ENCODE measurements at places on chromosomes 2 and 18.

DNA sequence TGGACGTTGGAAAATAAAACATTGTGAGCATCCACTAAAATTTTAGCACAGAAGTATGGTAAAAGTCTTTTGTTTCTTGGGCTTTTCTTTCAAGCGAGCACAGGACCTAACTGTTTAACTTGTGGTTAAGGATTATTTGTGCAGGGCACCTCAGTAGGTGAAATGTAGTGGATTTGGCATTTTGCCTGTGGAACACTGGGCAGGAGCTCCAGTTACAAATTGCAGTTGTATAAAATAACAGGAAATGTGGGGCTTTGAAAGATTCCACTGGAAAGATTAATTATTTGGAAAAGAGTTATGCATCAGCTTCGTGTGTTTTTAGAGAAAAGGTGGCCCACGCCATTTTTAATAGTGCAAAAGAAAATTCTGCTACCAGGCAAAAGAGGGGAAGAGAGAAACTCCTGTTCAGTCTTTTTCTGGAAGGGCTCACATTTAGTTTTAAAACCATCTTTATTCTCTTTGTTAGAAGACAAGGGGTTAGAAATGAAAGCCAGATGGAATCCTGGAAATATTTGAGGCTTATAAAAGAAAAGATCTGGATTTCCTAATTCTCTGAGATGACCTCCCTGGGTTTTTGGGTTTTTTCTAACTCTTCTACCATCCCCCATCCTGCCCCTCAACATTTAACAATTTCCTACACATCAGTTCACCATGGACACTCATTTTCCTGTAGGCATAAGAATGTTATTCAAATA is 144.3 kb upstream of the SERTAD2 start:
- H3K36me3 ChIP-seq: no peaks in the 10 kb centered on the region
- H3K4me3 ChIP-seq: no peak overlapping the region
- H3K4me1 ChIP-seq: peaks cover 15% of the 10 kb centered on the region
- H3K27me3 ChIP-seq: no peaks in the 10 kb centered on the region

GRCh38 chr2:69902213-69902922 is 8.6 kb downstream of the SNRNP27 start:
- H3K27me3 ChIP-seq: no peaks in the 10 kb centered on the region
- H3K36me3 ChIP-seq: peaks cover 42% of the 10 kb centered on the region
- no peaks in the 10 kb centered on the region for H3K4me1 ChIP-seq
- DNase-seq: no peak

- H3K4me3 ChIP-seq: no peak overlapping the region
- no peaks in the 10 kb centered on the region for H3K4me1 ChIP-seq
- DNase-seq: no peak
- H3K36me3 ChIP-seq: no peaks in the 10 kb centered on the region
- H3K27ac ChIP-seq: no peak overlapping the region
Measured at GRCh38 chr2:202704248-202704647, 69.5 kb downstream of the FAM117B start.

DNA sequence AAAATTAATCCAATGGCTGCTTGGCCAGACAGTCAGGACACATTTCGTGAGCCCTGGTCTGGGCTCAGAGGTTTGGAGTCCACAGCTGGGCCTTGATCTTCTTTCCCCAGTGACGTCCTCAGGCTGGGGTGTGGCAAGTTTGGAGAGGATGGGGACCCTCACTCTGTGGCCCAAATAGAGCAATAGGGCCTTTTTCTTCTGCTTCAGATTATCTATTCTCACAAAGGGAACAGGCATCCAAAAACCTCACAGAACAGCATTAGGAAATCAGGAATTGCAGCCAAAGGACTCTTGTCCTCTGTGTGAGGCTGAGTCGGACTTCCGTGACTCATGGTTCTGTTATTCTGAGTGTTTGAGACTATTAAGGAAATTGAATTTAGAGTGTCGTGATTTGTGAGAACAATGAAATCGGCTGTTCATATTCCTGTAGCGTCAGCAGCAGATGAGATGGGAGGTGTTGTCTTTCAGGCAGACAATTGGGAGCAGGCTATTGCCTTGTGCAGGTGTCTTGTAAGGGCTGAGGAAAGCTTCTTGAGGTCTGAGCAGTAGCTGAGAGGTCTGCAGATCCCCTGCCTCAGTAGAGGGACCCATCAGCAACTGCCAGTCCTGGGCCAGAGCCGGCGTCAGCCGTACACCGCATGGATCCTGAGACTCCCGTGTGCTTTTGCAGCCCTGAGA is 113.8 kb downstream of the SH3RF3 start:
- H3K4me1 ChIP-seq: peaks cover 100% of the 10 kb centered on the region
- no peaks in the 10 kb centered on the region for H3K36me3 ChIP-seq
- no peaks in the 10 kb centered on the region for H3K27me3 ChIP-seq
- H3K4me3 ChIP-seq: peak overlapping the region; percentile 56

GRCh38 chr2:239927424-239927981 is 97.6 kb downstream of the NDUFA10 start:
- no peak overlapping the region for H3K27ac ChIP-seq
- no peaks in the 10 kb centered on the region for H3K36me3 ChIP-seq
- peak overlapping the region; percentile 20 for H3K4me3 ChIP-seq
- H3K4me1 ChIP-seq: no peaks in the 10 kb centered on the region
- no peak for DNase-seq

DNA sequence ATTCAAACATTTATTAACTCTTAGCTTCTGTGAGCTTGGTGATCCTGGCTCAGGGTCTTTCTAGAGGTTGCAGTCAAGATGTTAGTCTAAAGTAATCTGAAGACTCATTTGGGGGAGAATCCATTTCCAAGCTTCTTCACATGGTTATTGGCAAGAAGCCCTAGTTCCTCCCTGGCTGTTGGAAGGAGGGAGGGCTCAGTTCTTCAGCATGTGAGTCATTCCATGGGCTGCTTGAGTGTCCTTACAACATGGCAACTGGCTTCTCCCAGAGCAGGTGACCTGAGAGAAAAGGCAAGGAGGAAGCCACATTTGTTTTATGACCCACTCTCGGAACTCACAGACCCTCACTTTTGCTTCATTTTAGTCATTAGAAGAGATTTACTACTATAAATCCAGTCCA is 10.6 kb upstream of the C2orf74 start:
- no peak overlapping the region for H3K27ac ChIP-seq
- no peaks in the 10 kb centered on the region for H3K4me1 ChIP-seq
- H3K27me3 ChIP-seq: no peaks in the 10 kb centered on the region
- DNase-seq: no peak
- no peak overlapping the region for H3K4me3 ChIP-seq
- peaks cover 6% of the 10 kb centered on the region for H3K36me3 ChIP-seq

DNA sequence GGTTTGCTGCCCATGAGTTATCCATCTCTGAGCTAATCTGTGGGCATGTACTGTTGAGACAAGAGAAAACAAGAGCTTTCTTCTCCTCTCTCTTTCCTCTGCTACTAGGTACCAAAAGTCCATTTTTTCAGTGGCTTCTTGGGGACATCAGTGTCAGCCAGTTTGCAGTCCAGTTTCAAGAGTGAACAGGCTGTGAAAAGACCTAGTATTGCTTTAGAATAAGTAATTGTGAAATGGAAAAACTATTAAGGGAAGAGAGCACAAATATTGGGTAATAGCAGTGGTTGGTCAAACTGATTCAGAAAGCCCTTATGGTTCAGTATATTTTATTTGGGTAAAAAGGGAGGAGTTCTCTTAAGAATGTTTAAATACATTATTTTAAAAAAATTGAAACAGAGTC is 33.0 kb upstream of the MEP1B start:
- no peaks in the 10 kb centered on the region for H3K36me3 ChIP-seq
- DNase-seq: no peak
- no peak overlapping the region for H3K4me3 ChIP-seq
- H3K27ac ChIP-seq: no peak overlapping the region
- H3K4me1 ChIP-seq: peaks cover 6% of the 10 kb centered on the region

DNA sequence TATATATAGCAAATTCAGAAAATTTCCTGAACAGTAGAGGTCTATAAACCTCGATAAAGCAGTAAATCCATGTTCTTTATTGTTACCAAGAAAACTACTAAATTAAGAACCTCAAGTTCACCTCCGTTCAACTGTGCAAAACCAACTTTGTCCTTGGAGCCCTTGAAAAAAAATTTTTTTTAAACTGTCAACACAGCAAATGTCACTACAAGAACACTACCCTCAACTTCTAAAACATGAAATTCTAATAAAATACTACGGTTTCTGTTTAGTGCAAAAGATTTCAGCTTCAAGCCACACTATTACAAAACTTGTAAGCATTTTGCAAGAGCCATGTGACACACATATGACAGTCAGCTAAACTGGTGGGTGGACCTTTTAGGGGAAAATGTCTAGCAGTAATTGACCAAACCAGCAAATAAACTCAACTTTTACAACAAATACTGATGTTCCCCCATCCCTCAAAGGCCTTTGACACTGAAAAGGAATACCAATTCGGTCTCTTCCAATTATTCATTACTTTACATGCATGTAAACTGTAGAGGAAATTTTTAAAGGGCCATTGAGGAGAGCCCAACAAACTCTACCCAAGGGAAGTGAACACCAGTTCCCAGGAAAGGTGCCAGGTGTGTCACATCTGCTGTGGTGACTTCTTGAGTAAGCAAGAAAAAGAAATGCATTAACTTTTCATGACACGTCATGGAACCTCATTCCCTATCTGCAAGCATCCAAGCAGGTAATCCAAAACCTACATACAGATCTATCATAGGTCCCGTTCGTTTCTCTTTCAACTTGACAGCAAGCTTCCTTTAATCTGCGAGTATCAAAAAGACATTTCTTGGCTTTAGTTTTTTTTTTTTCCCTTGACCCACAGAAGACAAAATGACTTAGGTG is 1.4 kb downstream of the RAB1A start:
- DNase-seq: no peak
- peak overlapping the region; percentile 98 for H3K27ac ChIP-seq
- H3K27me3 ChIP-seq: no peaks in the 10 kb centered on the region
- peak overlapping the region; percentile 91 for H3K4me3 ChIP-seq

GRCh38 chr2:109701362-109701761 is 87.2 kb downstream of the SOWAHC start:
- H3K4me1 ChIP-seq: peaks cover 12% of the 10 kb centered on the region
- no peak overlapping the region for H3K27ac ChIP-seq
- DNase-seq: no peak
- no peak overlapping the region for H3K4me3 ChIP-seq

GRCh38 chr2:149828520-149829210 is 241.1 kb upstream of the MMADHC start:
- no peaks in the 10 kb centered on the region for H3K36me3 ChIP-seq
- no peaks in the 10 kb centered on the region for H3K4me1 ChIP-seq
- DNase-seq: no peak
- H3K27ac ChIP-seq: no peak overlapping the region
- H3K27me3 ChIP-seq: no peaks in the 10 kb centered on the region
- H3K4me3 ChIP-seq: no peak overlapping the region

- no peaks in the 10 kb centered on the region for H3K4me1 ChIP-seq
- no peak for DNase-seq
- H3K27ac ChIP-seq: no peak overlapping the region
- no peaks in the 10 kb centered on the region for H3K36me3 ChIP-seq
- H3K27me3 ChIP-seq: no peaks in the 10 kb centered on the region
Measured at GRCh38 chr2:57515366-57515765, 531.2 kb upstream of the VRK2 start.

DNA sequence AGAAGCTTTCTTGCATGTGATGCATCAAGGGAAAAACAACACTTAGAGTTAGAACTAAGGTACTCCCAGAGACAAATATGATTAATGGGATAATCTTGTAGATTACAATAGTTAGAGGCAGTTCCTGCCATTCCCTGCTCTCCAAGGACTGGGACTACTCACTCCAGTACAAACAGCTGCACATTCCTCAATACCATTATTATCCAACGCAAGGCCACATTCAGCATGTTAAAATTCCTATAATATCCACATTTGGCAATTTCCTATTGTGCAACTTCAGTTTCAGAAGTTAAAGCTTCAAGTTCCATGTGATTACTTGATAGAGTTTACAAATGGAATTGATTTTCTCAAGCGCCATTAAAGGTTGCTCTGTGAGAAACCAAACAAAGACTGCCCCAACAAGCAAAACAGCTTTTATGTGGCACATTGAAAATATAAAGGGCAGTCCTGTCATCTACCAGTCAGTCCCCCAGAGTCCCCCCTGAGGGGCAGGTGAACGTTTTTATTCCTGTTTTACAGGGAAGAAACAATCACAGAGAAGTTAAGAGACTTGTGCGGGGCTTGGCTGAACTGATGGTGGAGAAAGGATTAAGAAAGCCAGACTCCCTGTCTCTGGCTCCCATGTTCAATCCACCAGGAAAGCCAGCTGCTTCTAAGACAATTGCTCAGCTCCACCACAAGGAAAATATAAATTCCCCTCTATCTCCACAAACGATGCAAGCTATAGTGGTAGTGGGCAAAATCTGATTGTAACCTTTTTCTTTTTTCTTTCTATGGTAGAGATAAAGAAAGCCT is 72.6 kb downstream of the TXNL1 start:
- H3K27me3 ChIP-seq: no peaks in the 10 kb centered on the region
- no peak for DNase-seq
- no peaks in the 10 kb centered on the region for H3K36me3 ChIP-seq
- no peaks in the 10 kb centered on the region for H3K4me1 ChIP-seq
- H3K27ac ChIP-seq: no peak overlapping the region
- H3K4me3 ChIP-seq: no peak overlapping the region

DNA sequence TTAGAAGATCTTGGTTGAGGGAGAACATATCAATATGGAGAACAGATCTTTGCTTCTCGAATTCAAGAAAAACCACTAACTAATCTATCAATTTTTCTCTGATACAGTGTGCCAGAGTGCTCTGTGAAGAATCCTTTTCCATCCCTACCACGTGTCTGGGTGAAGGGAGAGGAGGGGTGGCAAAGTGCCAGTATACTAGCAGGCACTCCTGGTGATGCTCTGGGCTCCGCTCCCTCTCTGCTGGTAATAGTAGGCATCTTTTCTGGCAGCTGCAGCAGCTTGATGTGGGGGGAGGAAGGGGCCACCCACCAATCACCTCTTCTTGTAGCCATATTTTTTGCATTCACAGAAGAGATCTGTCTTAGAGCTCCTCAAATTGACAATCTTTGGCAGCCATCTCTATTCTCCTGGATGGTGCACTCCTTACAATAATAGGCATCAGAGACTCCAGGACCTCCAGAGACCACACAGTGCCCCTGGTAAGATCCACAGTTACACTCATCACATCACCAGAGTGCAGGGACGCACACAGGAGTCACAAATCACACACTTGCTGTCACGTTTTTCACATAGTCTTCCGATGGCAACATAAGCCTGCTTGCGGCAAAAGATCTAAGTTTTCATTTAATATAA is 15.7 kb downstream of the STK39 start:
- no peak overlapping the region for H3K27ac ChIP-seq
- no peaks in the 10 kb centered on the region for H3K27me3 ChIP-seq
- no peak overlapping the region for H3K4me3 ChIP-seq
- H3K36me3 ChIP-seq: no peaks in the 10 kb centered on the region
- H3K4me1 ChIP-seq: peaks cover 9% of the 10 kb centered on the region

GRCh38 chr2:8593243-8593642 is 88.6 kb upstream of the ID2 start:
- DNase-seq: no peak
- no peak overlapping the region for H3K27ac ChIP-seq
- H3K4me1 ChIP-seq: peaks cover 14% of the 10 kb centered on the region
- H3K27me3 ChIP-seq: no peaks in the 10 kb centered on the region

- H3K27me3 ChIP-seq: no peaks in the 10 kb centered on the region
- no peaks in the 10 kb centered on the region for H3K4me1 ChIP-seq
- no peak for DNase-seq
- no peak overlapping the region for H3K27ac ChIP-seq
- H3K36me3 ChIP-seq: peaks cover 39% of the 10 kb centered on the region
Measured at GRCh38 chr2:9441556-9441955, 18.1 kb downstream of the CPSF3 start.

DNA sequence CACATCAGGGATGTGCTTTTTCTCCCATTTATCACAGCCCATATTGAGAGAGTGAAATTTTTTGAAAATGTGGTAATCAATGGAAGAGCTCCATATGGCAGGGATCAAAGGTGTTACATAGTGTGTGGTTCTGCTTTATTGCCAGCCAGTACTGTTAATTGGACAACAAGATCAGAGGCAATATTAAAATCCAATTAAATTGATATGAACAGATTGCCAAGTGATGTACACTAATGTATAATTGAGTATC is 338.9 kb downstream of the BCL11A start:
- H3K27me3 ChIP-seq: no peaks in the 10 kb centered on the region
- H3K27ac ChIP-seq: no peak overlapping the region
